Cortex of kidney (tissue), 1 donor: ENCODE measurements at places on chromosomes 16 and 17.

DNA sequence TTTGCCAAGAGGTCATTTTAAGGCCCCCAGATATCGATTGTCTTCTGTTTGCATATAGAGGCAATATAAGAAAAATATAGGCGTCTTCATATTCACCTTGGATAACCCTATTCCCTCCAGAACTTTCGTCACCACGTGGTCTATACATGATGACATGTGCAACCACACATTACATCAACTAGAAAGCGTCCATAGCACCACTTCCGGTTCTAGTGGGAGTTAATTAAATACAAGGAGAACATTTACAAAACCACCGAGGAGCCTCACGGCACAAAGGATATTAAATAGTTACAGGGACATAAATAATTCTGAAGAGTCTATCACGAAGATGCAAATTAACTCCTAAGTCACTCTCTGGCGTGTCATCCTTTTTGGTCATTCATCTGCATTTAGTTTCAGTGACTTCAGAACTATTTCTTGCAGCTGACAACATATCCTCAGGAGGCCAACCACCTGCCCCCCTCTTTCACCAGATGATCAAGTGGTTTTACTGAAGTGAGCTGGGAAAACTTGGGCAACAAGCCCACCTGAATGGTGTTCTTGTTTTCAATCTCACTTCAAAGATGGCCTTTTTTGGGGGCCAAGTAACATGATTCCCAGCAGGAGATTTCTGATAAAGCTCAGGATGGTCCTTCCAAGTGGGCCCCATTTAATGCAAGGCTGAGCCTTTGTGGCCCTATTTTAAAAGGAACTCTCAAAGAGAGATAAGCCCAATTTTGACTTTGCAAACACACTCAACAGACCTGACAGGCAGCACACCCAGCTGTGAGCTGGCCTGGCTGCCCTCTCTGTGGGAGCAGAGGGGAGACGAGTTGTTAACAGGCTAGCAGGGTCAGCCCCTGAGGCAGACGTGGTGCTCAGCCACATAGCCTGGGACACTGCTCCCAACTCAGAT, 15.3 kb downstream of the CMTM3 start:
- no peak for DNase-seq

- DNase-seq: no peak
Observed at GRCh38 chr17:39742856-39743436, 5.2 kb downstream of the GRB7 start.

DNA sequence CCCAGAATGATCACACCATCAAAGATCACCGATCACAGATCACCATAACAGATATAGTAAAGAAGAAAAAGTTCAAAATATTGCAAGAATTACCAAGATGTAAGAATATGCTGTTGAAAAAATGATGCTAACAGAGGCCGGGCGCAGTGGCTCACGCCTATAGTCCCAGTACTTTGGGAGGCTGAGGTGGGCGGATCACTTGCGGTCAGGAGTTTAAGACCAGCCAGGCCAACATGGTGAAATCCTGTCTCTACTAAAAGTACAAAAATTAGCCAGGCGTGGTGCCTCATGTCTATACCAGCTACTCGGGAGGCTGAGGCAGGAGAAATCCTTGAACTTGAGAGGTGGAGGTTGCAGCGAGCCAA, 53.2 kb downstream of the CPPED1 start:
- no peak for DNase-seq

DNA sequence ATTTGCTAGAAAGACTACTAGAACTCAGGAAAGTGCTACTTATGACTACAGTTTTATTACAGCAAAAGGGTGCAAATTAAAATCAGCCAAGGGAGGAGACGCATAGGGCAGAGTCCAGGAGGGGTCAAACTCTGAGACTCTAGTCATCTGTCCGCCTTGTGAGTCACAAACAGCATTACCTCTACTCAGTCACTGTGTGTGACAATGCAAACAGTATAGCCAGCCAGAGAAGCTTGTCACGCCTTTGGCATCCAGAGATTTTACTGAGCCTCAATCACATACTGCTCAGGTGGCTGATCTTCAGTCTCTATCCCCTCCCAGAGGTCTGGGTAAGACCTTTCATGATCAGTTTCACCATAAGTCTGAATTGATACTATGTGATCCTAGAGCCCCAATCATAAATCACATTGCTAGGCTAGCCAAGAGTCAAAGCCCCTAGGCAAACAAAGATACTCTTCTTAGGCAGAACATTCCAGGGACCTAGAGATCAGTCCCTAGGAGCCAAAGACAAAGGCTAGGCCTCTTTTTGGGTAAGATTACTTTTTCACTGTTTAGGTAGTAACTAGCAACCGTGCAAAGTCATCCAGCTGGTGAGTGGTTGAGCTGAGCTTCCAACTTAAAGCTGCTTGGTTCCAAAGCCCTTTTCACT, 48.8 kb upstream of the CLEC19A start:
- DNase-seq: no peak

GRCh38 chr17:66451188-66452149, 149.1 kb downstream of the PRKCA start:
- no peak for DNase-seq

DNA sequence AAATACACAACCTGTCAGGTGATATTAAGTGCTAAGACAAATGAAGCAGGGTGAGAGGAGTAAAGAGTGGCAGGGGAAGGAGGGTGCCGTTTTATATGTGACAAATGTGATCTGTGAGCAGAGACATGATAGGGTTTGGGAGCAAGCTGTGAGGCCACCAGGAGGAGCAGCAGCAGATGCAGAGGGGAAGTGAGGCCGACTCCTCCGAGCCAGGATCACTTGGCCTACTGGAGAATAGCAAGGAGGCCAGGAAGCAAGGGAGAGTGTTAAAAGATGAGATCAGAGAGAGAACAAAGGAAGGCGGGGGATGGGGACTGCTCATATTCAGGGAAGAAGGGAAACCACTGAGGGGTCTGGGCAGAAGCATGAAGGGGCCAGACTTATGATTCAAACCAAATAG, 129.4 kb downstream of the TANGO6 start:
- no peak for DNase-seq

DNA sequence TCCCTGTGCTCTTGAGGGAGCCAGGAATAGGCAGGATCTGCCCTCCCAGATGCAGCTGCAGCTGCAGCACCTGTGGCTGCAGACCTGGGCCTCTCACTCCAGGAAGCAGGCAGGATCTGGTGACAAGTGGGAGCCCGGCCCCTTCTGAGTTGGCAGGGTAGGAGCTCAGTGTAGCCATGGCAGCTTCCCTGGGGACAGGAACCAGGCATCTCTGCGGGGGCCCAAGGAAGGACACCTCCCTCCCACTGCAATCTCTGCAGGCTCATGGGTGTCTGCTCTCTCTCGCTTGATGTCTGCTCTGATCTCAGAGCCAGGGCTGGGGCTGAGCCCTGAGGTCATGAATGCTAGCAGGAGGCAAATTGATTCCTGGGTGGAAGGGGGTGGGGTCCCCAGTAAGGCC, 592.5 kb upstream of the CA10 start:
- no peak for DNase-seq

DNA sequence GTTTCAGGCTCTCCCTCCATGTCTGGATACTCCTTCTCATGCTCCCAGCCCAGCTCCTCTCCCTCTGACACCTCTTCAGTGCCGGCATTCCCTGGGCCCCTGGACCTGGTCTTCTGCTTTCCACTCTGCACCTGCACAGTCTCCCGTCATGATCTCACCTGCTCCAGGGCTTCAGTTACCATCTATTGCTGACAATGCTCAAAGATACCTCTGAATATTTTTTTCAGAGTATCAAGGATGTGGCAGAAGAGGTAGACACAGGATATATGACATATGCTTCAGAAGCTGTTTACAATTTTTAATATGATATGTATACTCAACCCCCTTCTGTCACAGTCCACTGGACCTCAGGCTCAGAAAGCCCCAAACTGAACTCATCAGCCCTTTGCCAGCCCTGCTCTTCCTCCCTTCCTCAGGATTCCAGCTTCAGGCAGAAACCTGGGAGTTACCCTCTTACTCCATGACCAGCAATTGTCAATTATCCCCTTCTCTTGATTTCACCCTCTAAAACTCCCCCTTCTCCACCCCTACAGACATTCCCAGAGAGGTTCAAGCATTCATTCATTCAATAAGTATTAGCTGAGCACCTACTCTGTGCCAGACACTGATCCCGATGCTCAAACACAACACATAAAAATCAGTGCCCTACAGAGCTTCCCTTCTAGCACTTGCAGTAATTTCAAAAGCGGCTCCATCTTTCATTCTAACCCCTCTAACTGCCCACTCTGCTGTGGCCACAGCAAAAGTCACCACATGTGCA, 7.8 kb upstream of the MLLT6 start:
- no peak for DNase-seq

GRCh38 chr17:64423881-64424280, 25.0 kb upstream of the MILR1 start:
- DNase-seq: no peak
